NCI-H2081 treated with DMSO at 0.1 percent for 48 hours (cell line): ENCODE measurements at places on chromosomes 2 and 18.

DNA sequence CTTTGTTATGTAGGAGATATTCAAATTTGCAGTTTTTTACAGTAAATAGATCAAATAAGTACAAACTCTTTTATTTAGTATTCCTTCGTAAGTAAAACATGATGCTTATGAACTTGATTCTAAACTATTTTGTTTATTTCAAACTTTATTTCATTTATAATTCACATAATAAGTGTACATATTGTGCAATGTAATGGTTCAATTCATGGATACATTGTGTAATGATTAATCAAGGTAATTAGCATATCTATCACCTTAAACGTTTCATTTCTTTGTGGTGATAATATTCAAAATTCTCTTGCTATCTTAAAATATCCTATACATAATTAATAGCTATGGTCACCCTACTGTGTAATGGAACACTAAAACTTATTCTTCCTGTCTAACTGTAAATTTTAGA, 525.9 kb upstream of the ZNF804A start:
- DNase-seq = no peak

- no peak for DNase-seq
Observed at GRCh38 chr2:125408874-125409538, 1247.0 kb upstream of the GYPC start.

GRCh38 chr2:24435391-24436316, 55.4 kb upstream of the NCOA1 start:
- DNase-seq = no peak

DNA sequence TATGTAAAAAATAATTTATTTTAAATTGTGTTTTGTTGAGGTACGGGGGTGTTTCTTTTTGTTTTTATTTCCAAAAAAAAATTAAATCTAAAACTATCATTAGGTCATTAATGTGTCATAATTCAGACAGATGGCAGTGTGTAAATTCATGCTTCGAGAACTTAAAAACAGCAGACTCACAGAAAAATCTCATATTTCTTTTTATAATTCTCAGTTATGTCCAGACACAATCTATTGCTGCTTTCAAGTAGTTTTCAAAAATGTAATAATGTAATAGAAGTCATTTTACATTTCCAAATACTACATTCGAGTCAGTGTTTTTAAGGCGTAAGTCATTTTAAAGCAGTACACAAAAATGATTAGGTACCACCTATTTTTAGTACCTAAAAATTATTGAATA, 14.3 kb downstream of the IKZF2 start:
- no peak for DNase-seq

- peak; percentile 94 for DNase-seq
Observed at GRCh38 chr18:62445386-62445917, 77.4 kb upstream of the ZCCHC2 start.

GRCh38 chr2:6921321-6921922, 4.2 kb downstream of the RNF144A start:
- no peak for DNase-seq

GRCh38 chr2:51628917-51629316, 597.0 kb upstream of the NRXN1 start:
- DNase-seq = no peak

GRCh38 chr2:239034561-239035341, 186.9 kb downstream of the TWIST2 start:
- no peak for DNase-seq
